Tibial nerve (tissue), 4 donors: ENCODE measurements at places on chromosomes 3 and 15. TPM values are rescaled to one million over a fixed set of nuclear protein-coding genes. Genes with fewer than 3 reads are reported as not detected.
A peak's percentile ranks its signal among the peaks of the same experiment; 100 is the strongest.

DNA sequence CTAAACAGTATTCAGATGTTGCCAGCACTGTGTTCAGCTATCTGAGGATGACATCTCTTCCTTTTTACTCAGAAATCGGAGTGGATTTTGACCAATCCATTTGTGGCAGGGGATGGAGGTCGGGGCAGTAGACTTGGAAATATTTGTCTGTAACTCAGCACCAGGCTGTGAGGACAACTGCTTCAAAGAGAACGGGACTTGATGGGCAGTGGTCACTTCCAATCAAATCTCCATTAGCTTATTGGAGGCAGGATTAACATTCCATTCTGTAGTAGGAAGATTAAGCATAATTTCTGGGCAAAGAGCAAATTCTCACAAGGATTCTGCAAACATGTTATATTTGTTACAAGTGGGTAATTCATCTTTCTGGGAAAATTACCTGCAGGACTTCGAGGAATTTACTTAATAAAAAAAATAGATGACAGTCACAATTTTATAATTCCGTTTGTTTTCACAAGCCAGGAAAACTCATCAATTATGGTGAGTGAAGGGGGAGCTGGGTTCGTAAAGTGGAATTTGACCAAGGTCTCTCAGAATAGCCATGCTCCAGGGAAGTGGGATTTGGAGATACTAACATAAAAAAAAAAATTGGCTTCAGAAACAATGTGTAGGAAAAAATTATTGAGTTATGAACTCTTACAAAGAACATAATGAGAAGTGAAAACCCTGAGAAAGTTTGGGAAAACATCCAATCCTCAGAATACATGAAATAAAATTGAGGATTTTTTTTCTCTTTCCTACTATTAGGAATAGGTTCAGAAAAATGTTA, 18.1 kb downstream of the CRABP1 start:
- no peaks in the 10 kb centered on the region for H3K36me3 ChIP-seq
- no peak overlapping the region for H3K4me3 ChIP-seq
- no peaks in the 10 kb centered on the region for H3K4me1 ChIP-seq
- DNase-seq, result no peak

TNFSF10 gene
- 54.1 TPM for total RNA-seq

TEX55 gene
- not detected for total RNA-seq

DNA sequence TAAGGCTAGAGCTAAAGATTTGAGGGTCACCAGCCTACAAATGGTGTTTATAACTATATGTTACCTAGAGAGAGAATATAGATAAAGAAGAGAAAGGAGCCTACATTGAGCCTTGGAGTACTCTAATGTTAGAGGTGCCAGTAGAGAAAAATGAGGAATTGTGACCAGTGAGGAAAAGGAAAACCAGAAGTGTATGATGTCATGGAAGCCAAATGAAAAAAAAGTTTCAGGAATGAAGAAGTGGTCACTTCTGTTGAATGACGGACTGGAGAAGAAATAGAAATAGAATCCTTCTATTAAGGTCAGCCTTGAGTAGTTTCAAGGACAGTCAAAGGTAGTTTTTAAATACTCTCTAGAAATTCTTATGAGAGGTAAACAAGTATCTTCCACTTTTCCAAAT, 51.2 kb upstream of the MLF1 start:
- no peaks in the 10 kb centered on the region for H3K27me3 ChIP-seq
- H3K27ac ChIP-seq, result no peak overlapping the region
- DNase-seq, result no peak
- no peak overlapping the region for H3K4me3 ChIP-seq

DNA sequence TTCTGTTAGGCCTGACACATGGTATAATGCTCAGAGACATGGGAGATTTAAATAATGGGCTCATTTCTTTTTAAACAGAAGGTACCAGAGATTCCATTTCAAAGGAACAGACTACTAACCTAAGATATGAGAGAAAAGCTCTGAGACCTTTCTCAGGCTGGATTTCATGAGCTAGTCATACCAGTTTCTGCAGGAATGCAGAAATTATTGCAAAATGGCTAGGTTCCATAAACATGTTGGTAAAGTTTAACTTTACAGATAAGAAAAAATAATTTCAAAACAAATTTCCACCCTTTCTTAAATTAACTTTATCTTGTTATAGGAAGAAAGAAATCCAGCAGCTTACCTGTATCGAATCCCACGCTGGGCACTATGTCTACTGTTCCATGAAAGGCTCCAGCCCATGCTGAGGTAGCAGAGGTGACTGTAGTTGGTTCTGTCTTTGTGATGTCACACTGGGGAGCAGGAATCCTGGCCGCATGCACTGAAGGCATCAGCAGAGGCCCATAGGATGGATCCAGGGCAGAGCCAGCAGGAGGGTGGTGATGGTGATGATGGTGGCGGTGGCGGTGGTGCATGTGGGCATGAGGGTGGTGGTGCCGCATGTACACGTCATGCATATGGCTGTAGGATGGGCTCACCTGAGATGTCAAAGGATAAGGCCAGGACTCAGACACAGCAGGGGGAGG, 22.6 kb downstream of the VGLL3 start:
- no peak overlapping the region for H3K4me3 ChIP-seq
- H3K4me1 ChIP-seq, result no peaks in the 10 kb centered on the region
- H3K36me3 ChIP-seq, result no peaks in the 10 kb centered on the region
- DNase-seq, result no peak
- no peaks in the 10 kb centered on the region for H3K27me3 ChIP-seq
- no peak overlapping the region for H3K27ac ChIP-seq

TMEM158 gene
- 3.8 TPM for total RNA-seq

- H3K27me3 ChIP-seq, result no peaks in the 10 kb centered on the region
- no peak overlapping the region for H3K4me3 ChIP-seq
- no peak for DNase-seq
These were observed 42.2 kb downstream of the DAPK2 start for GRCh38 chr15:64004056-64004455.

KCNAB1 gene
- 4.2 TPM for total RNA-seq

- H3K27ac ChIP-seq, result no peak overlapping the region
- no peaks in the 10 kb centered on the region for H3K36me3 ChIP-seq
- no peak overlapping the region for H3K4me3 ChIP-seq
- H3K4me1 ChIP-seq, result no peaks in the 10 kb centered on the region
These were observed 288.3 kb downstream of the ULK4 start for GRCh38 chr3:41673650-41674049.

GRCh38 chr15:22262613-22263020, 182.3 kb downstream of the OR4M2 start:
- no peak for DNase-seq
- no peaks in the 10 kb centered on the region for H3K27me3 ChIP-seq
- no peaks in the 10 kb centered on the region for H3K36me3 ChIP-seq
- no peak overlapping the region for H3K4me3 ChIP-seq
- H3K4me1 ChIP-seq, result no peaks in the 10 kb centered on the region
- no peak overlapping the region for H3K27ac ChIP-seq

- no peak for DNase-seq
- H3K27ac ChIP-seq, result no peak overlapping the region
- no peak overlapping the region for H3K4me3 ChIP-seq
- H3K36me3 ChIP-seq, result no peaks in the 10 kb centered on the region
- H3K4me1 ChIP-seq, result peaks cover 14% of the 10 kb centered on the region
- H3K27me3 ChIP-seq, result no peaks in the 10 kb centered on the region
These were observed 49.1 kb downstream of the PXYLP1 start for GRCh38 chr3:141280690-141281089.

DNA sequence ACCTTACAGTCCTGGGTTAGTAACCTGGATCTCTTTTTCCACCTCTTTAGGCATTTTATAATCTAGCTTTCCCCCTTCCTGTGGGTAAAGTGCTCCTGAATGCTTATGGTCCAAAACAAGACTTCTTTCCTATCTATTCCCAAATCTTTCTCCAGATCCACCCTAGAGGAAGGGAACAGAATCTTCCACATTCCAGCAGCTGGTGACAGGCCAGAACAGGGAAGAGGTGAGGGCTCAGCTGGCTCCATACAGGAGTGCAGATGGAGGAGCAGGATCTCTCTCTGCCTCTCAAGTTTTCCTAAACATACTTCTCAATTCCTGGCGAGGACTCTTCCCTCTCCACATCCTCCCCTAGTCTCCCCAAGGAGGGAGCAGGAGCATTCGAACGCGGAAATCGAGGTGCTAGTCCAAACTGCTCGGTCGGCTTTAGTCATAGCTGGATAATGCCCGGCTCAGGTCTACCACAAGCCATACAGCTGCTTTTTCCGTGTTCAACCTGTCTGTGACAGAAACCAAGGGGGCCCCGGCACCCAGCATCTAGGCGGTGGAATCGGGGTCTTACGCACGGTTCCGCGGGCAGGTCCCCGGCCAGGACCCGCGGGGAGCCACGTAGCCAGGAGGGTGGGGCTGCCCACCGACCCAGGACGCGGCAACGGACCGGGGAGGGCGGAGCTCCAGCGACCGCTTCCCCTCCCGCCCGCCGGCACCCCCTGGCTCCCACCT, 4.0 kb downstream of the RASSF1 start:
- H3K36me3 ChIP-seq, result no peaks in the 10 kb centered on the region
- H3K27me3 ChIP-seq, result no peaks in the 10 kb centered on the region
- peaks cover 86% of the 10 kb centered on the region for H3K4me1 ChIP-seq
- H3K4me3 ChIP-seq, result peak overlapping the region; percentile 86

- peaks cover 4% of the 10 kb centered on the region for H3K27me3 ChIP-seq
- no peak overlapping the region for H3K4me3 ChIP-seq
- H3K27ac ChIP-seq, result no peak overlapping the region
These were observed 25.6 kb upstream of the CFAP161 start for GRCh38 chr15:81108427-81108826.

MEGF11 gene
- total RNA-seq, result 7.3 TPM

DNA sequence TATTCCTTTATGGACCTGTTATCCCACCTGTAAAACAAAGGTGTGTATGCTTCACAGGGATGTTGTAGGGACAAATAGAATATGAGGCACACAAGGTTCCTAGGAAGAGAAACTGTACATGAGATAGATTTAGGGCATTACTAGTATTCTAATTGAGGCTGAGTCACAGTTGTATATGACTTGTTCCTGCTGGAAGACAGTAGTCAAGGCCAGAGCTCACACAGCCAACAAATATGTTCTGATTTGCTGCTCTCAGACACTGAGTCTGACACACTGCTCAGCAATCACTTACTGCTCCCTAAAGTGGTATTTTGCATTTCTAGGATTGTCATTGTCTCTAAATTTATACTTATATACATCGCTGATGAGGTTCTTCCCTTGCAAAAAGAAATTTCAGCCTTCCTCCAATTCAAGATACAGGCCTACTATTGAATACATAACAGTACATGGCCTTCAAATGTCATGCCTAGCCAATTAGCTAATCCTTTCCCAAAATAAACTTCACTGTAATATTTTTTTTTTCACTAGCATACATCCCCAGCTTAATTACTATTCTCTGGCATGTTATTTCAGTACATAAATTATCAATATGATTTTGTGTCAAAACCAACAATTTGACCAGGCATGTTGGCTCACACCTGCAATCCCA, 69.8 kb downstream of the TIGIT start:
- H3K27me3 ChIP-seq, result no peaks in the 10 kb centered on the region
- no peak overlapping the region for H3K4me3 ChIP-seq
- H3K36me3 ChIP-seq, result no peaks in the 10 kb centered on the region
- no peaks in the 10 kb centered on the region for H3K4me1 ChIP-seq
- peak overlapping the region; percentile 15 for H3K27ac ChIP-seq

- peak overlapping the region; percentile 83 for H3K27ac ChIP-seq
- peaks cover 68% of the 10 kb centered on the region for H3K4me1 ChIP-seq
- DNase-seq, result no peak
- H3K27me3 ChIP-seq, result no peaks in the 10 kb centered on the region
- peaks cover 4% of the 10 kb centered on the region for H3K36me3 ChIP-seq
- H3K4me3 ChIP-seq, result no peak overlapping the region
These were observed 643 bp downstream of the SERINC4 start for GRCh38 chr15:43799209-43799944.

MEIS2 gene
- total RNA-seq, result 9.4 TPM

PPARG gene
- 20.0 TPM for total RNA-seq

ENTPD3 gene
- 0.60 TPM for total RNA-seq

- H3K4me3 ChIP-seq, result no peak overlapping the region
- DNase-seq, result no peak
- H3K27me3 ChIP-seq, result no peaks in the 10 kb centered on the region
These were observed 15.8 kb downstream of the C3orf85 start for GRCh38 chr3:109152320-109152719.

TEX9 gene
- total RNA-seq, result 12.4 TPM

DNA sequence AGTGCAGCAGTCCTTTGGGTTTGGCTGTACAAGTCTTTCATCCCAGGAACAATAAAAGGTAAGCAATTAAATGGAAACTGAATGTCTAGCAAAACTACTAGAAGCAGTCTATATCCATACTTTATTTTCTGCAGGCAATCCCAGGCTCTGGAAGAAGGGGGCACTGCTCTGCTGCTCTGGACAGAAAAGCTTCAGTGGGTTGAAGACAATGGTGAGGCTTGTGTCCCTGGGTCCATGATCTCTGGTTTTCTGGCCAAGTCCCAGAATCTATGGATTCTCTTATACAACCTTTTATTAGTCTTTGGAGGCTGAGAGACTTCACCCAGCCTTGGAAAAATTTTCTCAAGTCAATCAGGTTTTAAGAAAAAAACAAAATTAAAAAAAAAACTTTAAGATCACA, 35.6 kb downstream of the SCAP start:
- no peaks in the 10 kb centered on the region for H3K27me3 ChIP-seq
- no peaks in the 10 kb centered on the region for H3K36me3 ChIP-seq

- no peak for DNase-seq
- no peaks in the 10 kb centered on the region for H3K4me1 ChIP-seq
- H3K27me3 ChIP-seq, result no peaks in the 10 kb centered on the region
- no peak overlapping the region for H3K27ac ChIP-seq
- no peak overlapping the region for H3K4me3 ChIP-seq
These were observed 520.1 kb downstream of the NTRK3 start for GRCh38 chr15:87736401-87736800.

DNA sequence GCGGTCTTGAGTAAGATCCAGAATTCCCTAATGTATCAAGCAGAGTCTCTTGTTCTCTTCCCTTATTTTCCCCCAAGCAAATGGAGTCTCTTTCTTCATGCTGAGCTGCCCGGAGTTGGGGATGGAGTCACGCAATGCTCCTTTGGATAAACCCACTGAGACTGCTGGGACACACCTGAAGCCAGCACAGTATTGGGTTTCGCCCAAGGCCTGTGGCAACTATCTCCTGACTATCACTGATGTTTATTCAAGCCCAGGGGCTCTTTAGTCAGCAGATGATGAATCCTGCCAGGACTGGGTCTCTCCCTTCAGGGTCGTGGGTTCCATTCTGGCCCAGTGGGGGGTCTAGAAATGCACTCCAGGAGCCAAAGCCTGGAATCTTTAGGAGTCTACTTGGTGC, 11.3 kb downstream of the USF3 start:
- DNase-seq, result no peak
- H3K27ac ChIP-seq, result no peak overlapping the region
- no peak overlapping the region for H3K4me3 ChIP-seq
- H3K4me1 ChIP-seq, result no peaks in the 10 kb centered on the region

GRCh38 chr15:92812271-92812670, 87.9 kb upstream of the CHD2 start:
- no peaks in the 10 kb centered on the region for H3K27me3 ChIP-seq
- no peaks in the 10 kb centered on the region for H3K36me3 ChIP-seq
- no peak overlapping the region for H3K4me3 ChIP-seq
- no peak for DNase-seq
- peaks cover 23% of the 10 kb centered on the region for H3K4me1 ChIP-seq
- H3K27ac ChIP-seq, result no peak overlapping the region

- no peaks in the 10 kb centered on the region for H3K36me3 ChIP-seq
- H3K4me3 ChIP-seq, result no peak overlapping the region
- no peak overlapping the region for H3K27ac ChIP-seq
These were observed 124.3 kb upstream of the EIF1B start for GRCh38 chr3:40185029-40185695.

WDR93 gene
- total RNA-seq, result not detected

PLCH1 gene
- 1.4 TPM for total RNA-seq
